ENCODE measurements at places on chromosomes 3 and 15.

GRCh38 chr3:159765860-159766294 lies 222.8 kb upstream of the IL12A start:
- DNase-seq = no peak

GRCh38 chr3:29759411-29760225 lies 478.7 kb downstream of the RBMS3 start:
- DNase-seq = no peak

DNA sequence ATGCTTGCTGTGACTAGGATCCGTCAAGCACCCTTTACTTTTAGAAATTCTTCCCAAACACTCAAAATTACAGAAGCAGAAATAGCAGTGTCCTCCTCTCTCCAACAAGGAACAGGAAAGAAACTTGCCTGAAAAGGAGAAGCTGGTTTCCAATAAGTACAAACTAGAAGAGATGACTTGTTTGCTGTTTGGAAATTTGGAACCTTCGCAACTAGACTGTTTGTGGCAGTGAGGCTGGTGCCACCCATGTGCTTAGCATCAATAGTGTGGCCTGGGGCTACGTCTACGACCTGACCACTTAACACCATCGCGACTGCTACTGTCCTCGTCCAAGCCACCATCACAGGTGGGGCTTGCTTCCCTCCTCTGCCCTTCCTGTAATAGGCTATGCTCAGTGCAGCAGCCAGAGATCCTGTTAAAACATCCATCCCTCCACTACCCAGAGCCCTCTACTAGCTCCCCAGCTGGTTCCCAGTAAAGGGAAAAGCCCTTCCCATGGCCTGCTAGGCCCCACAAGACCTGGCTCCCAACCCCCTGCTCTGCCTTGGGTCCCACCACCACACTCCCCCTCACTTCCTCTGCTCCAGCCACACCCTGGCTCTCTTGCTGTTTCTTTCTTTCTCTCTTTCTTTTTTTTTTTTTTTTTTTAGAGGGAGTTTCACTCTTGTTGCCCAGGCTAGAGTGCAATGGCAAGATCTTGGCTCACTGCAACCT lies 52.6 kb upstream of the CCR2 start:
- DNase-seq = no peak

- DNase-seq = no peak
These were observed 677 bp downstream of the POLQ start for GRCh38 chr3:121545049-121545573.

DNA sequence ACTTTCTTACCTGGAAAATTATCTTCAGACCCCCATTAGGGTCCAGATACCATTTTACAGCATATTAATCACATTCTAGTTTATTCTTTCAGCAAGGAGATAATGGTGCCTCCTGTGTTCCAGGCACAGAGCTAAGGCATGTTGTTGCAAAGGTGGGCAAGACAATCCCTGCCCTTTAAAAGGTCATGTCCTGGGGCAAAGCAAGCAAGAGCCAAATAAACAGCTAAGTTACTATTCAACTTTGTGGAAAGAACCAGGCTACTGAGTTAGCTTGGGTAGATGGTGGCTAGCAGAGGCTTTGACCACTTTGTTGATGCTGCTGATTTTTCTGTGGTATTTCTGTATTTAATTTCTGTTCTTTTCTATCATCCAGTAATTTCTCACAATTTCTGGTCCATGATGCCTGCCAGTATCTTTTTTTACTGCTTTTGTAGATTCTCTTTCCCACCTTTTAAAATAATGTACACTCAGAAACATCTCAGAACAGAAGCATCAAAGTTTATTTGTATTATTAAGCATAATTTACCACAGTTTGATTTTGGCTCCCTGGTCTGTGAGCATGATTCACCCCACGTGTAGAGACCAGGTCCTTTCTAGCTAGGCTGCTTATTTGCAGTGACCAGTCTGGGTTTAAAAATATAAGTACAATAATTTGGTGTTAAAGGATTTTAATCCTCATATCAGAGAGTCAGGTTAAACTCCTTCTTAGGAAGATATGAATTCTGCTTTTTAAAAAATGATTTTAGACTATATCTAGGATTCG lies 71.5 kb downstream of the LRRC28 start:
- DNase-seq = no peak

DNA sequence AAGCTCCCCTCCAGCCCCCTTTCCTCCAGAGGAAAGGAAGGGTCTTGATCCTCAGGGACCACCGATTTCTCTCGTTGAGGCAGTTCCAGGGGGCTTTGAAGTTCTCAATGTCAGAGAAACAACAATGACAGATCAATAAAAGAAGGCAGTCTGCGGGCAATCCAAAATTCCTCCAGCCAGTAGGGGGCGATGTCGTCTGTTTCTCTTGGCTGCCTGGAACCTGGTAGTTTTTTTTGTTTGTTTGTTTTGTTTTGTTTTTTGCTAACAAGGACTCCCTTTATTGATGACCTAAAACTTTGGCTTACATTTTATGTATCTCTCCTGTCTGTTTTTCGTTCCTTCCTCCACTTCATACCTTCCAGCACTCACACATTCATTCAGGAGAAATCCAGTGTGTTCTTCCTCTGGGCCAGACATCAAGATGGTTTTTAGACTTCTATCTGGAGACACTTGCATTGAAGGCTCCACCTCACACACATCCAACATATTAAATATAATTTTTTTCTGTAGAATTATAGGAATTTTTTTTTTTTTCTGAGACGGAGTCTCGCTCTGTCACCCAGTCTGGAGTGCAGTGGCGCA lies 276.6 kb downstream of the RPLP1 start:
- no peak for DNase-seq

GRCh38 chr15:100502651-100503050 lies 26.1 kb downstream of the CERS3 start:
- no peak for DNase-seq

- no peak for DNase-seq
These were observed 233.5 kb upstream of the PROK2 start for GRCh38 chr3:72018343-72018984.

GRCh38 chr15:34650177-34650576 lies 66.7 kb upstream of the GOLGA8B start:
- no peak for DNase-seq

DNA sequence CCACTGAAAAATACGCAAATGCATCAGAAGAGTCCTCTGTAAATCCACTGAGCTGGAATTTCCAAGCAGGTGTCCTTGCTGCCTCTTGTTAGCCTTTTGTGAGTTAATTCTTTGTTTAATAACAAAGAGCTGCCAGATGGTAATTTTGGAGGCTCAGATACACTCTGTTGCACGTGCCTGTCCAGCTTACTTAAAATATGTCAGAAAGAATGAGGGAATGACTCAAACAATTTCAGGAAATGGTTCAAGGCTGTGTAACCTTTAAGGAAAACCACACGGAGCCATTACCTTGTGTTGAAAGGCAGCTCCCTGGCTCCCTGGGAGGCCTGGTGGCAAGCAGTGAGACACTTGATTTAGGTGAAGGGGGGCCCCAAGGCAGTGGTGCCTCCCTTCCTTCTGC lies 302.2 kb upstream of the CTDSPL start:
- no peak for DNase-seq

DNA sequence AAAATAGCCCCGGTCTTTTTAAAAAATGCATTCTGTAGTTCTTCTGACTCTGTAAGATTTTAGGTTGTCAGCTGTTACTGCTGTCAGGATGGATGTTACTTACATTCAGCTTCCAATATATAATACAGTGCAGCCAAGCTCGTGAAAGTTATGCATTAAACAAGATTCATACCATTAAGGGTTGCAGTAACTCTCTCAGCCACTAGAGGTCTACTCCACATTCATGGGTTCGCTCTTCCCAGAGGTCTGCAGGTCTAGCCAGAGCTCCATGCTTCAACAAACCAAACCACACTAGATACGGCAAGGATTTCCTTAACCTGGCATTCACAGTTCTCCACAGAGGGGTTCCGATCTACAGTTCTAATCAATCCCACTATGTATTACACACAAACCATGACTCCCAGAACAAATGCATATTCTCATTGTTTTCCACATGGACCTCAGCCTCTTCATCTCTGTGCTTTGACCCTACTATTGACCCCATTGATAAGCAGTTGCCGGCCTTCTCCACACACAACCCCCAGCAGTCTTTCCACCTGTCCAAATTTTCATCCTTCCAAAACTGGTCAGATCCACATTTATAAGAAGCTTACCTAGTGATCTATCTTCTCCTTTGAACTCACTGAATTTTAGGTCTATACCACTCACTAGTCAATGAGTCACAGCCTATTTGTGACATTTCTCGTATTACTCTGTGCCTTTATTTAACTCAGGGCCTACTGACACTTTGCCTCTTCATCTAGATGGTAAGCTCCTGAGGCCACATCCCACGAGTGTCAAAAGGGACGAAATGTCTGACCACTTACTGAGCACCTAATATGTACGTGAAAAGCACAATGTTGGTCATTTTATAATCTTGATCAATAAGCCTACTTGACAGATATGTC lies 33.7 kb downstream of the RORA start:
- DNase-seq = no peak

- DNase-seq = no peak
These were observed 853.7 kb downstream of the MCTP2 start for GRCh38 chr15:95085056-95085455.

GRCh38 chr3:196896229-196896628 lies 28.5 kb downstream of the SENP5 start:
- no peak for DNase-seq

DNA sequence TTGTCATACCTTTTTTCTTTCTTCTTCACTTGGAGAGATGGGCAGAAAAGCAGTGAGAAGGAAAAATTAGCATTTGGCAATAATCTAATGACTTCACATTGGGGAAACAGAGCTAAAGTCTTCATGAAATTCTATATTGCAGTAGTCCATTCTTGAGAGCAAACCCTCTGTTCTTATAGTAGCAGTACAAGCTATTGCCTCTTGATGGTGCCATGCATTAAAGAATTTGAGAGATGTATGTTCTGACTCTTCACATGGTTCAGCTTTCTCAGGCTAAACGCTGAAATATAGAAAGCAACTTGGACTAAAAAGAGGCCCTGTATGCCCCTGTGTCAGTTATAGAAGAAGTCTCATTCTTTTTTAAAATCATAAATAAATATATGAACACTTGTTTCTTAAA lies 36.0 kb downstream of the PHLDB2 start:
- DNase-seq = peak; percentile 27

DNA sequence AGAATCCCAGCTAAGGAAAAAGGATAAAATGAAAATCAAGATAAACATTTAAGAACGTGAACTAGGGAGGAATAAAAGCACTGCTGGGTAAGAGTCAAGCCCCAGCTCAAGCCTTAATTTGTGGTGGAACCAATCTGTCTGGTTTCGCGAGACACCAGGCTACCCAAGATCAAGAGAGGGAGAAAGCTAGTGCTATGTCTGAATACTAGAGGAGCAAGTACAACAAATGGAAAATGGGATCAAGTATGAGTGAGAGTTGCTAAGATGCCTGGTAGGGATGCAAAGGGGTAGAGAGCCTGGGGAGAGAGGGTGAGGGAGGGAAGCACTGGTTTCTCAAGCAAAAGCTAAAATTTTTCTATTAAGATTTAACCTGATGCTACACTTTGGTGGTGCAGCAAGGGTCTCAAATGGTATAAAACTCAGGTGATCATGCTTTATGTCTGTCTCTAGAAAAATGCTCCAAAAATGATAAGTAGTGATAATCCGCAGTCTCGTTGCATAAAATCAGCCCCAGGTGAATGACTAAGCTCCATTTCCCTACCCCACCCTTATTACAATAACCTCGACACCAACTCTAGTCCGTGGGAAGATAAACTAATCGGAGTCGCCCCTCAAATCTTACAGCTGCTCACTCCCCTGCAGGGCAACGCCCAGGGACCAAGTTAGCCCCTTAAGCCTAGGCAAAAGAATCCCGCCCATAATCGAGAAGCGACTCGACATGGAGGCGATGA lies 1.7 kb upstream of the SETD5 start:
- no peak for DNase-seq

GRCh38 chr3:183272791-183273190 lies 19.7 kb downstream of the B3GNT5 start:
- DNase-seq = no peak

DNA sequence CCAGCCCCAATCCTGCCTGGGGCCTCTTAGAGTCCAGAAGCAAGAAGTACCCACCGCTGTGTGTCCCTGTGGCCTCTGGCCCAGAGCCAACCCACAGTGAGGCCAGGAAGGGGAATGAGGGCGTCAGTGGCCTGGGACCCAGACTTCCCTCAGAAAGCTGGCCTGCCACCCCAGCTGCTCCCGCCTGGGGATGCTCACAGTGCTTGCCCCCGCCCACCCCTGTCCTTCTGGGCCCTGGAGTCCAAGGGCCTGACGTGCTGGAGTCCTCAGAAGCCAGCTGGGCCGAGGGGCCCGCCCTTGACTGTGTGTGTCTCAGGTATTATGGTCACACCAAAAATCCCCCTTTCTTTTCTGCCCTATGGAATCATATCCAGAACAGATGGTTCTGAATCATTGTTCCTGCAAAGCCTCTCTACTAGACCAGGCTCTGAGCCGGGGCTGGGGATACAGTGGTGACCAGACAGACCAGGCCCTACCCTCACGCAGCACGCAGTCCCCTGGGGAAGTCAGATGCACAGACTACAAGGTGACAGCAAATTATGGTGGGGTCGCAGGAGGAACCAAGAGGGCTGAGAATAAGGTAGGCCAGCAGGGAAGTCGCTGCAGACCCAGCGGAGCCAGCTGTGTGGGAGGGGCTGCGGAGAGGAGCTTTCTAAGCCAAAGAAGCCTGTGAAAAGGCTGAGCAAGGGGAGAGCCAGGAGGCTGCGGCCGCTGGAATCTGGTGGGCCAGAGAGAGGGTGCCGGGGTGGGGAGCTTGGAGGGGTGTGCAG lies 99.1 kb downstream of the VGLL4 start:
- no peak for DNase-seq

GRCh38 chr3:184800349-184800930 lies 11.5 kb upstream of the VPS8 start:
- DNase-seq = no peak

DNA sequence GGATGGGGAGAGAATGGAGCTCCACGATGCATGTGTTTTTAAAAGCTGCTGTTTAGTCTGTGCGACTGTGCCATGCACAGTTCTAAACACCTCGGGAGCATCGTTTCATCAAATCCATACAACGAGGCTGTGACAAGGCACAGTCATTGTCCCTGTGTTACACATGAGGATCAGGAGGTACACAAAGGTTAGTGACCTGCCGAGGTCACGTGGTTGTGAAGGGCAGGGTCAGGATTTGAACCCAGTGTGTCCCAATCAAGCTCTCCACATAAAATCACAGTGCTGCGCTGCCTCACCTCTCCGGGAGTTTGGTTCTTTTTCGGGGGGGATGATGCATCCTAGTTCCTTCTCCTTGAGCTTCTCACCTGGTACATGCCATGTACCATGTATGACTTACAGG lies 18.7 kb upstream of the KIF23 start:
- DNase-seq = no peak
